T47D (cell line): ENCODE measurements at places on chromosomes 13 and 19.

GRCh38 chr13:31639443-31640163, 99.7 kb upstream of the RXFP2 start:
- DNase-seq, result no peak

DNA sequence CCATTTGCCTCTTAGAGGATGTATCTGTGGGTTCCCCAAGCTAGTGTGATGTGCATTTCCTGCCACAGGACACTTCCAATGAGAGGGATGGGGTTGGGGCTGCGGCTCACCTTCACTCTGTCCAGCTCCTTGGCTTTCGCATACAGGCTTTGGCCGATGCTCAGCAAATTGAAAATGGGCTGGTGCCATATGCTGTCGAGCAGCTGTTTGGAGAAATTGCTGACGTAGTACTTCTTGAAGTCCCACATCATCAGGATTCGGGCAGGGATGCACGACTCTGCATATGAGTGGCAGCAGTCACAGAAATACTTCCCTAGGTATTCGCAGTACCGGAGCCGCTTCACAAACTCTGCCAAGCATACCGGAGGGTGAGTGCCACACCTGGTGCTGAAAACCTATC, 37.0 kb downstream of the RUBCNL start:
- no peak for DNase-seq

DNA sequence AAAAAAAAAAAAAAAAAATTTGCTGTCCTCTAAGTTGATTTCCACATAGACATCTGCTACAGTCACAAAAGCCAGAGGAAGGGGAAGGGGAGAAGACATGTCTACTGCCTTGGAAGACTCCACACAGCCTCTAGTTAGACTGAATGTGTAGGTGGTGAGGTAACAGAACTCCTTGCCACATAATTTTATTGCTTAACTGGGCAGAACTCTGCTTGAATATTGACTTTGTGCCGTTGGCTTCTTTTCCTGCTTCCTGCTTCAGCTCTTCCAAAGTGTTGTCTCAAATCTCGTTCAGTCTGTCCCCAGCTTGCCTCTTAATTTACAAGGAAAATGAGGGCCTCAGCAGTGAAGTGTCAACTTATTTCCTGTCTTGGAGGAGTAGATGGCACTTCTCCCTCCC, 37.1 kb downstream of the ESD start:
- DNase-seq, result peak; percentile 74

DNA sequence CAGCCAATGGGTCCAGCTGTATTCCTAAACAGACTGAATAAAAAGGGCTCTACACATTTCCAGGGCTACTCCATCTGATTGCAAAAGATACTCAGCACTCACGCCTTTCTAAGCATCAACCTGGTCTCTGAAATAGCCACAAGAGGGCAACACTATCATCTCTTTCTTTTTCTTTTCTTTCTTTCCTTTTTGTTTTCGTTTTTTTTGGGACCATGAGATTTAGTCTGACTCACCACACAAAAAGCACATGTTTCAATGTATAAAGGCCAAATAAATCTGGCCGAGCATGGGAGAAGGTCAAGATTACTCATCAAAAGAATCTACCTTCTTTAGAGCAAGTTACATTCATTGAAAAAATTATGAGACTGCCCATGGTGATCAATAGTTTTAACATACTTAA, 805.6 kb upstream of the ARGLU1 start:
- peak; percentile 1 for DNase-seq

DNA sequence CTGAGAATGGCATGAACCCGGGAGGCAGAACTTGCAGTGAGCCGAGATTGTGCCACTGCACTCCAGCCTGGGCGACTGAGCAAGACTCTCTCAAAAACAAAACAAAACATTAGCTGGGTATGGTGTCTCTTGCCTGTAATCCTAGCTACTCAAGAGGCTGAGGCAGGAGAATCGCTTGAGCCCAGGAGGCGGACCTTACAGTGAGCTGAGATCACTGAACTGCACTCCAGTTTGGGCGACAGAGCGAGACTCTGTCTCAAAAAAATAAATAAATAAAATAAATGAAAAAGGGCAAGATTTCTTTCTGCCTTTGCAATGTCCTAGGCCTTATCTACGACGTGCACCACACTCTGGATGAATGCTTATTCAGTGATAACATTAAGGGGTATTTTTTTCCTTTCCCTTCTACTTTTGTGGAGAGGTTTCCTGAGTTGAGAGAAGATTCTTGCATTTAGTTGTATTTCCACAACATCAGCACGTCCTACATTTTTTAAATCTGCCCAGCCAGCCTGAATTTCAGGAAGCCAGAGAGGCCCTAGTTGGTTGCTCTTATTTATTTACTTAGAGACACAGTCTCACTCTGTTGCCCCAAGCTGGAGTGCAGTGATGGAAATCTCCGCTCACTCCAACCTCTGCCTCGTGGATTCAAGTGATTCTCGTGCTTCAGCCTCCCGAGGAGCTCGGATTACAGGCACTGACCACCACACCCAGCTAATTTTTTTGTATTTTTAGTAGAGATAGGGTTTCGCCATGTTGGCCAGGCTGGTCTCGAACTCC, 26.1 kb upstream of the OR1M1 start:
- no peak for DNase-seq

- no peak for DNase-seq
Measured at GRCh38 chr19:33343859-33344572, 29.5 kb upstream of the CEBPG start.

DNA sequence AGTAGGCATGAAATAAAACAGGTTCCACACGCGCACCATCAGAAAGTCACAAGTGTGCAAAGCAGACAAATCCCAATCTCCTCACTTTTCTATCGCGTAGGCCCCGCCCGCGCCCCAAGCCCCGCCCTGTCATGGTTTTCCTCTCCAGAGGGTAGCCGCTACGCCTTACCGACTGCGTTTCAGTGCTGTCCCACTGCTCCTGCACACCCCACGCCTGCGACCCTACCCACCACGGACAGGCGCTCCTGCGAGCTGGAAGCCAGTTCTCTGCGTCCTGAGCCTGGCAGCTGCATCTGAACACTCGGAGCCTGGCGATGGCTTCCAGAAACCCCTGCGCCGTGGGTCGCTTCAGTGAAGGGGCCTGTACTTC, 379 bp upstream of the ZNF470 start:
- DNase-seq, result peak; percentile 16

DNA sequence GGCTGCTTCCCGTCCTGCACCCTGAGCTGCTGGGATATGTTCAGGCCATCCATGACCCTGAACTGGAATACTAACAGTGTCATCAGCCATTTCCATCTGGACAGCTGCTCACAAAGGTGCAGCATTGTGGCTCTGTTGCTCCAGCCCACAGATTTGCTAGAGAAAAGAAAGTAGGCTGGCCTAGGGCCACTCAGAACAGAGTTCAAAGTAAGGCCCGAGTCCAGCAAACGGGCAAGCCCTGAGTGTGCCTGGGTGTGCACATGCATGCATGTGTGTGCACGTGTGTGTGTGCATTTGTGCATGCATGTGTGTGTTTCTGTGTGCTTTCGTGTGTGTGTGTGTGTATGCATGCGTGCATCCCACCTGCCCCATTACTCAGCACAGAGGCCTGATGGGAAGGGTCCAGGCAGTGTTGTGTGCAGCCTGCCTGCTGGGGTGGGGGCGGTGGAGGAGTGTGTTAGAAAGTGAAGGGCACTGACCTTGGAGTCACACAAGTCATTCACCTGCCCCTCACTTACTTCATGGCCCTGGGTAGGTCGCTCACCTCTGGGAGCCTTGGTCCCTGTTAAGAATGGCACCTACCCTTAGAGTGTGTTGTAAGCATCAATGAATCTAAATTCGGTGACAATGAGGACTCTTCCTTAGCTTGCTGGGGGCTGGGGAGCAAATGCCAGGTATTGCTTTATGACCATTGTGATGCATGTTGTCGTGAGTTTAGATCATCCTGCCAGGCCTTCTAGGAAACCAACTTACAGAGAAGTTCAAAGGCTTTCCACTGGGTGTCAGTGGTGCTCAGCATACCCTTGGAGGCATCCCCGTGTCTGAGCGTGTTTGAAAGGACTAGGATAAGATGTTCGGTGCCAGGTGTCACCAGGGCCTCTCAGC, 53.2 kb downstream of the GPR12 start:
- peak; percentile 71 for DNase-seq

DNA sequence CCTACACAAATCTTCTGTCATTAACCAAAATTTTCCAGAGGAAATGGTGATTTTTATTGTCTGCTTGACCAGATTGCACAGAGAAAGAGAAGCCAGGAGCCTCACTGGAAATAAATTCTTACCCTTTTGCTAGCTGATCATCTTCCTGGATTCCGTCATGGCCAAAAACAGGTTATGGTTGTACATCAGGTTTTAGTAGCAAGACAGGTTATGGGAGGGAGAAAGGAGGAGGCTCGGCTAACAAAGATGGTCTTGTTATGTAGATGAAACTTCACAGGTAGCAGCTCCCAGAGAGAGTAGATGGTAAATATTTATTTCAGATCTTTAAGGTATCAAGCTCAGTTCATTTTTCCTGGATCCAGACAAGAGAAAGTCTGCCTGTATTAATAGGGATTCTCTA, 19.7 kb upstream of the CEACAM3 start:
- peak; percentile 91 for DNase-seq

GRCh38 chr19:49366110-49366509, 2.4 kb downstream of the DKKL1 start:
- DNase-seq, result no peak

- DNase-seq, result no peak
Measured at GRCh38 chr19:41364524-41365391, 809 bp upstream of the B9D2 start.

GRCh38 chr13:36275190-36276002, 22.2 kb downstream of the CCDC169 start:
- DNase-seq, result no peak

DNA sequence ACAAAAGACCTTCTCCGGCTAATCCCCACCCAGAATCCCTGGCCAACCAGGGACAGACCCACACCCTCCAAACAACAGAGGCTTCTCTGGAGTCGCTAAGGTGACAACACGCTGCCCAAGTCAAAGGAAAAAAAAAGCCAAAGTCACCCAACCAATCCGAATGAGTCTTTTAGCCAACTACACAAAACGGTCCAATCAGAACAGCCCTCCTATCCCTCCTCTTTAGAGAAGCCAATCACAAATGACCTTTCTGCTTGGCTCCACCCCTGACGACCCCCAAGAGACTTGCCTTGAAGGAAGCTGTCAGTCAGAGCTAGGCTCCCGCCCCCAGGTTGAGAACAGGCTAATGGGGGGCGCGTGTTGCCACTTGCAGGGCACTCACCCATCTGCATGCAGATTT, 6.6 kb upstream of the FBXW9 start:
- DNase-seq, result peak; percentile 62

GRCh38 chr13:83423381-83423780, 458.9 kb downstream of the SLITRK1 start:
- DNase-seq, result no peak

- no peak for DNase-seq
Measured at GRCh38 chr13:42495751-42496150, 78.2 kb upstream of the TNFSF11 start.

DNA sequence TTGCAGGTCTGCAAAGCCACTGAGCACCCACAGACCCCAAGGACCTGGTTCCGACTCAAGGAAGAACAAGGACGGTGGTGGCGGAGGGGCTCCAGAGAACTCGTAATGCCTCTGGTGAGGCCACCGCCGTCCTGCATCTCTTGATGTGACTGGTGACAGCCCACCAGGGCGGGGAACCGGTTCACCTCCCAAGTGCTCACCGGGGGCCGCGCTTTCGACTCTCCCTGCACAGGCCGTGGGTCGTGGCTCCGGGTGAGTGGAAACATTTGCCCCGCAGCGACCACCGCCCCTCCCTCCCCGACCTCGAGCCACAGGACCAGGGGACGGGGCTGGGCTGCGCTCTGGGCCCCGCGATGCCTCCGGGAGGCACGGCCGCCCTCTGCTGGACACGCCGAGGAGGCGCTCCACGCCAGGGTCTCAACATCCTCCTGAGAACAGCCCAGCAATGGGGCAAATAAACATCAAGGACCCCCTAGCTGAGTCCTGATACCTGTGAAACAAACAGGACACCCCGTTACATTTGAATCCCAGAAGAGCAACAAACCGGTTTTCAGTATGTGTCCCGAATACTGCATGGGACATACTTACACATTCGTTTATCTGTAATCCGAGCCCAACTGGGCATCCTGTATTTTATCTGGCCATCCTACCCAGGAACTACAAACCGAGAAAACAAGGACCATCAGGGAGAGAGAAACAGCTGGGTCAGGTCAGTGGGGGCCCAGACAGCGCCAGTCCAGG, 3.9 kb upstream of the PLPP2 start:
- peak; percentile 28 for DNase-seq

GRCh38 chr19:57025491-57025890, 94.3 kb upstream of the USP29 start:
- DNase-seq, result no peak

- DNase-seq, result peak; percentile 24
Measured at GRCh38 chr19:16571822-16572331, 338 bp downstream of the SLC35E1 start.

GRCh38 chr13:99033814-99034213, 56.0 kb upstream of the DOCK9 start:
- DNase-seq, result peak; percentile 36

DNA sequence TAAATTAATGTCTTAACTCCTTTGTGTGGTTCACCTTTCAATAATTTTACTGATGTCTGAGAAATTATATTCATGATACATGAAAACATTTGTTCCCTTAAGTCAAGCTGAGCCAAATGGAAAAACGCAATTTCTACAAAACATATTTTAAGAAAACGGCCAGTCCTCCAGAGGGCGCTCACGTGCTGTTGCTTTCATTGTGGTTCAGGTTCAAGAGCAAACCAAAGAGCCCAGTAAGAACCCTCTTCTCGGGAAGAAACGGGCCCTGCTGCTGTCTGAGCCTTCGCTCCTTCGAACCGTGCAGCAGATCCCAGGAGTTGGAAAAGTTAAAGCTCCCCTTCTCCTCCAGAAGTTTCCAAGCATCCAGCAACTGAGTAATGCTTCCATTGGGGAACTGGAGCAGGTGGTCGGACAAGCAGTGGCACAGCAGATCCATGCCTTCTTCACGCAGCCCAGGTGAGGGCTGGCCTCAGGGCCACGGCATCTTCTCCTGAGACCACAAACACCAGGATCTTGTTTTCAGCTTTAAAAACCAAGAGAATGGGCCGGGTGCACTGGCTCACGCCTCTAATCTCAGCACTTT, 4.3 kb downstream of the FAAP24 start:
- peak; percentile 74 for DNase-seq

DNA sequence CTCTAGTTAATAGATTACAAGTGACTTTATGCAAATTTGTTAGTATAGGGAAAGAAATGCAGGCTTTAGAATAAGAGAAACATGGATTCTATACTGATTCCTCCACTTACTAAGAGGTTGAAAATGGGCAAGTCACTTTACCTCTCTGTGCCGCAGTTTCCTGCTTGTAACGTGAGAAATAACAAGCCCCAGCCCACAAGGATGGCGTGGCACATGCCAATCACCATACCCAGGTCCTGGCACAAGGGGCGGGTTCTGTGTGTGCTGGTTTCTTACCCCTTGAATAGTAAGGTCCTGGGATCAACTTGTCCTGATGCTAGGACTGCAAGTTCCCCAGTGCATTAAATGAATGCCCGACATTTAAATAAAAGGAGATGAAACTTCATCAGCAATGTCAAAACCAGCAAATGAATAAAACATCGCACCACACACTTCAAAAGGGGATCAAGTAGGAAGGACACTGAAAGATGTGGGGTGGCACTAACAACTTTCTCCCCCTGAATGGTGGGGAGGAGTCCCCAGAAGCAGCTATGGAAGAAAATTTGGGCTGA, 7.9 kb upstream of the SIGLEC9 start:
- DNase-seq, result no peak
